ENCODE measurements at places on chromosomes 5 and 9. TPM values are rescaled to one million over a fixed set of nuclear protein-coding genes. Genes with fewer than 3 reads are reported as not detected.

The FAM78A gene
- 0.48 TPM for total RNA-seq

The PCDHB2 gene
- 4.5 TPM for total RNA-seq

The DBH gene
- not detected for total RNA-seq

The RAB3C gene
- total RNA-seq: not detected

The C9orf40 gene
- total RNA-seq: 8.4 TPM

The PCDHA10 gene
- not detected for total RNA-seq

The NME5 gene
- not detected for total RNA-seq

The PCDHA9 gene
- not detected for total RNA-seq

The PFN3 gene
- not detected for total RNA-seq

The SETD9 gene
- 6.7 TPM for total RNA-seq

The CKS2 gene
- 407 TPM for total RNA-seq

The ZNF354C gene
- 0.53 TPM for total RNA-seq

The NR4A3 gene
- 1.5 TPM for total RNA-seq

The CD72 gene
- total RNA-seq: 0.19 TPM

The SPATA31D4 gene
- total RNA-seq: not detected

The FOXD1 gene
- 25.4 TPM for total RNA-seq

The PCDHB8 gene
- total RNA-seq: 0.39 TPM

The CCDC69 gene
- 1.0 TPM for total RNA-seq

The ZFP2 gene
- total RNA-seq: not detected

The WNK2 gene
- 3.1 TPM for total RNA-seq

The ARHGAP26 gene
- 7.6 TPM for total RNA-seq

All from A549 treated with ZK216348 at 1 μM for 4 hours (cell line).